Common myeloid progenitor, CD34-positive (primary cell): ENCODE measurements at places on chromosomes 12 and 14.

DNA sequence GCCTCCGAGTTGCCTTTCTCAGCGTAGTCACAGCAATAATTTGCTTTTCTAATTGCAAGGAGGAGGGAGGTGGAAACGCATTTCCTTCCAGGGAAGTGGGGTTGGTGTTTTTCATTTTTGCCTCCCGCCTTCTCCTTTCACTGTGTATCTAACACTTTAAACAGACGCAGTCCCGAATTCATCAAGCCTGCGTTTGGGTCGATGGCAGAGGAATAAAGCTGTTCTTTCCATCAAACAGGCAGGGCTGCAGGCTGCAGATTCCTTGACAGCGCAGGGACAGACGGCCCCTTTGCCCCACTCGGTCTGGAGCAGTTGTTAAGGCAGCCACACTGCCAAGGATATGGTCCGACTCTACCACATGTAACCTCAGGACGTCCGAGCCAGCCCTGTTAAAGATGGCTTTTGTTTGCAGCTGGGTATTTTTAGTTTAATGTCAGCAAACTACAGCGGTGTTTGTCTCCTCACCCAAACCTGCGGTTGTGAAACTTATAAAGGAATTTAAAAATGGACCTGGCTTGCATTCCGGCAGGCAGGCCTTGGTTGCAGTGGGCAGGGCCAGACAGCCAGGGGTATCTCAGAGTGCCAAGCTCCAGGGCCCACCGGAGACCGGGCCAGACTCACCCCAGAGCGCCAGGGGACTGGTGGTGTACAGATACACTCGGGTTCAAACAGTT, 2.1 kb downstream of the CHST11 start:
- DNase-seq = no peak

DNA sequence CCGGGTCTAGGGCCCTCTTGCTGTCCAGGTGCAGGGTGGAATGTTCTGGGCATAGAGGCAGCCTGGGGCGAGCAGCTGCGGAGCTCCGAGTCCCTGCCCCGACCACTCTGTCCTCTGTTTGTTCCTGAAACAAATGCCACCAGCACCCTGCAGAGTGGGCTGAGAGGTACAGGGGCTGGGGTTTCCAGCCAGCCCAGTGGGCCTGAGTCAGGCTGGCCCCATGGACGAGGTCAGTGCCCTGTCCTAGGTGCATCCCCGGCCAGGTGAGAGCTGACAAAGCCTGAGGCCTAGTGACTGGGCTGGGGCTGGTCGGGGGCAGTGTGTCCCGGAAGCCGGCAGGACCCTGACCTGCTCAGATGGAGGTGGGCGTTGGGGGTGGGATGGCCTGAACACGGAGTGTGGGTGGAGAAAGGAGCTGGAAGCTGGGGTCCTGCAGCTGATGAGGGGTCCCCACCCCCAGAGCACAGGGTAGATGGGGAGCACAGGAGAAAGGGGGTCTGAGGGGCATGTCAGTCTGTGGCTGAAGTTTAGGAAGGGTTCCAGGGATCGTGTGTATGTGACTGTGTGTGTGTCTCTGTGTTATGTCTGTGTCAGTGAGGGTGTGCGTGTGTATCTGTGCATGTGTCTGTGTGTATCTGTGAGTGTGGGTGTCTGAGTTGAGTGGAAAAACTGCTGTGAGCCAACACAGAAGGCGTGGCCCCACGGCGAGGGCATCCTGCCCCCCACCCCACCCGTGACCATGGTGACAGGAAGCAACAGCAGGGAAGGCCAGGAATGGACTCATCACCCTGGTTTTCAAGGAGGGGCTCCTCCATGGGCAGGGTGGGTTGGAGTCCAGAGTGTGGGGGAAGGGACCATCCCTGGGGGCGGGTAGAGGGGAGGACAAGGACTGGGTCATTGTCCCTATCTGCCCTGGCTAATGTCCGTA, 2.4 kb upstream of the CRIP1 start:
- DNase-seq = no peak

DNA sequence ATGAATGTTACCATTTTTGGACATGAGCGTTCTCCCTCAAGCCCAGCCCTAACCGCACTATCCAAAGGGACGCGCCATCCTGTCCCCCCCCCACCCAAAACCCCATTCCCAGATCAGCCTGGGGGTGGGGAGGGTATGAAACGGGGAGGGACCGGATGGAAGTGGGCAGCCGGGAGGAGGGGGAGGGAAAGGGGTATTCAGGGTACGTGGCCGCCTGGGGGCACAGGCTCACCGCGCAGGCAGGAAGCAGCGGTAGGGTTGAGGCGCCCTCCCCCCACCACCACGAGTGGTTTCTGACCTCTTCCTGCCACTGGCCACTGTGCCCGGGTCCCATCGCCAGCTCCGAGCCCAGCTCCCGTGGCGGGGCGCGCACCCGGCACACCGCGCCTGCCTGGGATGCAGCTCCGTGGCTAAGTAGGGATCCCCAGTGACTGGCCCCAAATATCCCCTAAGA, 1.4 kb downstream of the ACTN1 start:
- peak; percentile 46 for DNase-seq

DNA sequence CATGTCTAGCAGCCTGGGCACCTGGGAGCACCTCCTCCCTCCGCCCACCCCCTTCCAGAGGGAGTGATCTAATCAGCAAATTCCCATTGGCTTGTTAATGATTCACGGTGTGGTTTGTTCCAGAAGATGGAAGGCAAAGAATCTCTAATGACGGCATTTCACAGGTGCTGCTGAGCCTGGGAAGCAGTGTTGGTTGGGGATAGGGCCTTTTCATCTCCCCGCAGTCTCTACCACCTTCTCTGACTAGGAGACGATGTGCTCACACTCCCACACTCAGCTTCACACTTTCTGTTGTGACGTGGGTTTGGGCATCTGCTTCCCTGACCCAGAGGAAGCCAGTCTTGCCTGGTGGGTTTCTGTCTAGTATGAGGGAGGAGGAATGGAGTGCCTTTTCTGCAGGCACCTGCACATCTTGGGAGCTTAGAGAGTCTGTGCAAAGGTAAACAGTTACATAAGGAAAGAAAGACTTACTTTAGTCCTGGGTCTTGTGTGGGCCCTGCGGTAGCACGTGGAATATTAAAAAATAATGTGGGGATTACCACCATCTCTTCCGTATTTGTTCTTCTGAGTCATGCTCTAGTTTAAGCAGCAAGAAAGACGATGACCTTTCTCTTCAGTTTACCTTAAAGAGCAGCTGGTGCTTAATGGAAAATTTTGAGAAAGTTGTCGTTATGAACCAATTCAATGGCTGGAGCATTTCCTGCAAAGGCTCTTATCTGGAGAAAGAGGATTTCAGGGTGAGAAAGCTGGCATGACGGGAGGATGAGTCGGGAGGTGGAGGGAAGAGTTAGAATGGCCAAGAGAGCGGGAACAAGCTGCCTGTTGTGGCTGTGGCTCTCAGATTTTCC, 70.6 kb upstream of the ARHGAP5 start:
- DNase-seq = no peak

GRCh38 chr12:81530352-81530751, 228.8 kb downstream of the PPFIA2 start:
- no peak for DNase-seq

- no peak for DNase-seq
These were observed 30.1 kb downstream of the IFT43 start for GRCh38 chr14:76015668-76016067.

DNA sequence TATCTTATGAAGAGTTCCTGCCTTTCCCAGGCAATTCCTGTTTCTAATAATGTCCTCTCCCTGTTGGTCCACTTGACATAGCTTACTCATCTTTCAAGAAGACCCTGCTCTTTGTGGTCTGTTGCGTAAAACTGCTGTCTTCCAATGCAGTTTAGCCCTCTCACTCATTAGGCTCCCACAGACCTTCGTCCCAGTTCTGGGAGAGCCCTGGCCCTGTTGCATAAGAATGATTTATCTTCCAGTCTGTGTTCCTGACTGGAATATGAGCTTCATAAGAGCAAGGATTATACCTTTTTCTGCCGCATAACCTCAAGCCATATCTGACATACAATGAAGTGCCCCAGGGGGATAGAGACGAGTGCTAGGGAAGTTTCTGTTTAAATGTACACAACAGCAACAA, 365.9 kb upstream of the NOVA1 start:
- DNase-seq = no peak

DNA sequence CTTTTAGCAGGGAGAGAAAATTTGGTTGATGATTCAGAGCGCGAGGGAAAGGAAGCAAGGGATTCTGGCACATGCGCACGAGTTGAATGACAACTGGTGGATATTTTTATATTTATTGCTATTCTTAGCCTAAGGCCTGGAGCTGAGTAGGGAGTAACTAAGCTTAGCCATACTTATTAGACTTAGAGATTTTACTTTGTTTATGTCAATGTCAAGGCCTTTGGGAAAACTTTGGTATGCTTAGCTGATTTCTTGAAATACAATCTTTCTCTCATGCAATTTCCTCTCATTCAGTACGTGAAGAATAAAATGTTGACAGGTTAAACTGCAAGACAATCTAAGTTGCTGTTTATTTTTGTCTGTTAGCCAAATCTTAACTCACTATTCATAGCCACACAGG, 101.1 kb downstream of the CRADD start:
- no peak for DNase-seq

- DNase-seq = no peak
These were observed 2.8 kb upstream of the KCNH3 start for GRCh38 chr12:49535921-49536525.

GRCh38 chr12:116360579-116361413, 83.3 kb upstream of the MED13L start:
- DNase-seq = peak; percentile 77

GRCh38 chr12:49930515-49931288, 19.8 kb upstream of the AQP2 start:
- no peak for DNase-seq

- no peak for DNase-seq
These were observed 20.6 kb upstream of the ST8SIA1 start for GRCh38 chr12:22355011-22355580.

DNA sequence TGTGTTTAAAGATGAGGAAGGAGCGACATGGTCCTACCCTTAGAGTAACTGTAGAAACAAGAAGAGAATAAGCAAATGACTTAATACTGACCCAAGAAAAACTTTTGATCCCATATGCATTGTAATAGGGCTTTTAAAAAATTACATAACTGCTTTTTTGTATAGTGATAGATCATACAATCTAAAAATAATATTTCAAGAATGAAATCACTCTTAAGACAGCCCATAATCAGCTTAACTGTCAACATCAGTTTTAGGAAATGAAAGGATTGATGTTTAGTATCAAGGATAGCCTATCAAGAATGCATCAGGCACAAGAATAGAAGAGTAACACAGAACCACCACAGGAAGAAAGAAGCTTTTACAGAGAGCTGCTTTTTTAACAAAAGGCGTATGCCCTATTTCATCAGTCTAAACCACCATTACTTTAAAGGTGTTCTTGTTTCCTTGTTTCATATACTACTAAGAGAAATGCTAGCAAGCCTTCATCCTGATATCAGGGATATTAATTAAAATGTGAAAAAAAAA, 64.5 kb downstream of the MARK3 start:
- DNase-seq = no peak

GRCh38 chr14:79419571-79420327, 791.6 kb downstream of the DIO2 start:
- no peak for DNase-seq
